SJSA1 (cell line): ENCODE measurements at places on chromosomes 4 and X. TPM values are rescaled to one million over a fixed set of nuclear protein-coding genes. Genes with fewer than 3 reads are reported as not detected.
A peak's percentile ranks its signal among the peaks of the same experiment; 100 is the strongest.

DNA sequence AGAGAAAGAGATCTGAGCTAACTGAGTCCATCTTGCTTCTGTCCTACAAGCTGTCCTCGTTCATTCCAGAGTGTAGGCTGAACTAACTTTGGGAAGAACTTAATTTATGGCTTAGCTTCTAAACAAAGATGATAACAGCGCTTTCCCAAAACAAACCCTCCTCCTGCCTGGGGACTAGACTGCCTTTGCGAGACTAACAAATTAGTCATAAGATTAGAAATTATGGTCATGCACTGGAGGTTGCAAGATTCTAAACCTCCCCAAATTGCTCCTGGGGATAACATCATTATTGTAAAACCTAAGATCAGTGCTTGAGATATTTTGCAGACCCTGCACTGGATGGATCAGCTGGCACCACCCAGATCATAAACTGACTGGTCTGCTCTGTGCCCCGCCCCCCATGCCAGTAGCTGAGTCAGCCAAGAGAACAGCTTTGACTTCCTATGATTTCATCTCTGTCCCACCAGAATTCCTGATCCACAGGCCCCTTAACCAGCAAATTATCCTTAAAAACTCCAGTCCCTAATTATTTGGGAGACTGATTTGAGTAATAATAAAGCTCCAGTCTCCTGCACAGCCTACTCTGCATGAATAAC is 883.3 kb downstream of the TRIML1 start:
- peak; percentile 2 for DNase-seq

GRCh38 chrX:153491351-153491914 is 3.3 kb upstream of the BGN start:
- DNase-seq: no peak

DNA sequence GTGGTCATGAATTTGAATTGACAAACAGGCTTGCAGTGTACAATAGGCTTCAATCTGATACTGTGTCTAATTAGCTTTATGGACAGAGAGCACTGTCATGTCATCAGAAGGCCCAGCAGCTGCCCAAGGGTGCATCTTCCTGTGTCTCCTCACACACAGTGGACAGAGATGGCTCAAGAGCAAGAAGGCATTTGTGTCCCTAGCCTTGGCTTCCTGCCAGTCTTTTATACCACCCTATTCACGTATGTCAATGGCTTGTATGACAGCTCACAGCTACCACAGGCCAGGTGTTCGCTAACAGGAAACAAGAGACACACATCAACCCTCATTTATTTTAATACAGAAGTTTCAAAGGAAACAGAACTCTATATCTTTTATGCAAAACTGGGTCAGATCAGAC is 874.0 kb upstream of the AGA start:
- DNase-seq: no peak

Gene GABRE
- 9.8 and 17.1 TPM in 2 replicates for total RNA-seq

Gene STATH
- not detected in 2 replicates for total RNA-seq
